ENCODE measurements at places on chromosomes 5 and 9. TPM values are rescaled to one million over a fixed set of nuclear protein-coding genes. Genes with fewer than 3 reads are reported as not detected.
A peak's percentile ranks its signal among the peaks of the same experiment; 100 is the strongest.

The STK32A gene
- not detected for total RNA-seq

GRCh38 chr9:20351715-20352114, 270.6 kb downstream of the MLLT3 start:
- H3K4me3 ChIP-seq, result no peak overlapping the region
- H3K27me3 ChIP-seq, result no peaks in the 10 kb centered on the region
- H3K27ac ChIP-seq, result no peak overlapping the region
- no peaks in the 10 kb centered on the region for H3K4me1 ChIP-seq
- no peak for DNase-seq
- H3K36me3 ChIP-seq, result peaks cover 2% of the 10 kb centered on the region

The EQTN gene
- not detected for total RNA-seq

DNA sequence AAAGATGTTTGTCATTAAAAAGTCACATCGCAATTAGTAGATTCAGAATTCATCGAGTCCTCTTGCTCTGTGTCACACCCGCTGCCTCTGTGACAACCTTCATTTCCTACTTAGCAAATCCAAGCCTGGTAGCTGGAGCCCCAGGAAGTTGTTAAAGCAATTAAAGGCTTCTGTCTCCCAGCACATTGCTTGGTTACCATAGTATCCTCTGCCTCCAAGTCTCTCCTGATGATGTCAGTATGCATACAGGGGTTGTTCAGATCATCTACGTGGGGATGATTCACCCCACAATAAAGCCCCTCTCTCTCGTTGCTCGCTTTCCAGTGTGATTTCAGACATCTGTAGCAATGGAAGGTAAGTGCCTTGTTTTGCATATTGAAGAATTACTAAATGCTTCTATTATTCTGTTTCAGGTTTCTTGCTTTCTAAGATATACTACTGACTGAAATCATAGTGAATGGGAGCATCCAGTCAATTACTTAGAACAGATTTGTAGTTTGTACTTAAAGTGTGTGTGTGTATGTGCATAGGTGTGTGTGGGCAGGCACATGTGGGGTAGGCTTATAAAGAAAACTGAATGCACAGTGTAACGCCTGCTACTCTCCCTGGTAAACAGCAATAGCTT, 52.9 kb downstream of the PAM start:
- no peaks in the 10 kb centered on the region for H3K36me3 ChIP-seq
- H3K27me3 ChIP-seq, result no peaks in the 10 kb centered on the region
- H3K27ac ChIP-seq, result peak overlapping the region; percentile 8
- peaks cover 21% of the 10 kb centered on the region for H3K4me1 ChIP-seq
- no peak overlapping the region for H3K4me3 ChIP-seq
- DNase-seq, result no peak

DNA sequence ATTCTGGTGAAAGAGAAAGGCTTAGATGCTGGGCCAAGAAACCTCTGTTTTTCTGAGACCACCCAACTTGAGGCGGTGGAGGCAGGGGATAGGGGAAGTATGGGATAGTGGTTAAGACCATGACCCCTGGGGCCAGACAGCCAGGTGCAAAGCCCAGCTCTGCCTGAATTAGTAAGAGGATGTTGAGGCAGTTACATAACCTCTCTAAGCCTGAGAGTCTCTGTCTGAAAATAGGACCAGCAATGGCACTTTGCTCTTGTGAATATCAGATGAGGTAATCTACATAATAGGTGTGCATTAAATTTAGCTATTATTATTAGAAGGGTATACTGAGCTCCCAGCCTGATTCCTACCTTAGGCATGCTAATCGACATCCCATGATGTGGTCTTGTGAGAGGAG, 68.2 kb downstream of the DOCK2 start:
- no peak overlapping the region for H3K4me3 ChIP-seq
- no peaks in the 10 kb centered on the region for H3K27me3 ChIP-seq
- peak overlapping the region; percentile 62 for H3K27ac ChIP-seq
- no peak for DNase-seq

The SPATA31A3 gene
- total RNA-seq, result not detected

GRCh38 chr9:121779381-121780117, 128.1 kb downstream of the DAB2IP start:
- peaks cover 39% of the 10 kb centered on the region for H3K27me3 ChIP-seq
- no peak overlapping the region for H3K27ac ChIP-seq
- no peak overlapping the region for H3K4me3 ChIP-seq
- DNase-seq, result no peak
- H3K36me3 ChIP-seq, result no peaks in the 10 kb centered on the region

GRCh38 chr9:135848341-135849047, 58.9 kb downstream of the CAMSAP1 start:
- H3K27ac ChIP-seq, result no peak overlapping the region
- H3K27me3 ChIP-seq, result no peaks in the 10 kb centered on the region
- H3K4me3 ChIP-seq, result no peak overlapping the region
- no peak for DNase-seq
- peaks cover 7% of the 10 kb centered on the region for H3K4me1 ChIP-seq
- H3K36me3 ChIP-seq, result peaks cover 4% of the 10 kb centered on the region

- no peak overlapping the region for H3K4me3 ChIP-seq
- H3K27me3 ChIP-seq, result peaks cover 25% of the 10 kb centered on the region
- H3K27ac ChIP-seq, result no peak overlapping the region
- no peaks in the 10 kb centered on the region for H3K4me1 ChIP-seq
These were observed 469.9 kb downstream of the ARHGEF28 start for GRCh38 chr5:74095871-74096270.

The SUSD3 gene
- 47.2 TPM for total RNA-seq

The FOXD1 gene
- total RNA-seq, result not detected

GRCh38 chr5:7546555-7546954, 150.6 kb downstream of the ADCY2 start:
- H3K4me1 ChIP-seq, result no peaks in the 10 kb centered on the region
- DNase-seq, result no peak
- H3K27ac ChIP-seq, result no peak overlapping the region
- no peaks in the 10 kb centered on the region for H3K36me3 ChIP-seq
- H3K27me3 ChIP-seq, result no peaks in the 10 kb centered on the region

- no peaks in the 10 kb centered on the region for H3K27me3 ChIP-seq
- no peak overlapping the region for H3K4me3 ChIP-seq
- DNase-seq, result no peak
These were observed 92.1 kb downstream of the PDZD2 start for GRCh38 chr5:31731016-31731415.

DNA sequence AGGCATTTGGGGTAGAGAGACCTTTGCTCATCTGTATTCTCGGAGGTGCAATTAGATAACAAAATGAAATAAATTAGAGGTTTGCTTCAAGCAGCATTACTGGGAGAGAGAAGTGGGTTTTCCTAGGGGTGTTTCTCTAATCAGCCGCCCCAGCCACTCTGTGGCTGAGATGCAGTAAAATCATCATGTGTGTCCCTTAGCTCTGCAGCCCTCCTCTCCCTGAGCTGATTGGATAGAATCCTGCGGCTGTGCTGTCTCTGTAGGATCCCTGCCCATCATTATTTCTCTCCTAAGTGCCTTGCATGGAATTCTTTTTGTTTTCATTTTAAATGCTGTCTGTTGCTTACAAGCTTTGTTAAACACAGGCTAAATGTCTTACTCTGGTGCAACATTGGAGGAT, 171.4 kb downstream of the SH3GL2 start:
- no peaks in the 10 kb centered on the region for H3K27me3 ChIP-seq
- H3K4me1 ChIP-seq, result no peaks in the 10 kb centered on the region
- H3K4me3 ChIP-seq, result no peak overlapping the region
- no peak overlapping the region for H3K27ac ChIP-seq

DNA sequence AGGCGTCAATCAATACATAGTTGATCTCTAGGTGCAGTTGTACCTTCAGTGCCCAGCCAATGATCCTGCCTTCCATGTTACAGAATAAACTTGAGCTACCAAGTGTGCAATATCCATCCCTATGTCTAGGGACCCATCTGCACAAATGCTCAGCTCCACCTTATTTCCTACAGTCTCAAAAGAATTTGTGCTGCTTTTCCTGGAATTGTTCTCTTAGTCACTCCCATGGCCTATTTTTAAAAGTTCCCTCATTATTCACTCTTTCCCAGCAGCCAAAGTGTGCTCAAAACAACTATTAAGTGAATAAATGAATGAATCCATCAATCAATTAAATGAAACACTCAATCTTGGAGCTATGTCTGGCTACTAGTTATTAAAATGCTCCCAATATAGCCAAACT, 14.7 kb downstream of the LIX1 start:
- H3K27ac ChIP-seq, result no peak overlapping the region
- H3K27me3 ChIP-seq, result peaks cover 9% of the 10 kb centered on the region
- H3K36me3 ChIP-seq, result peaks cover 8% of the 10 kb centered on the region
- no peak overlapping the region for H3K4me3 ChIP-seq
- H3K4me1 ChIP-seq, result no peaks in the 10 kb centered on the region

DNA sequence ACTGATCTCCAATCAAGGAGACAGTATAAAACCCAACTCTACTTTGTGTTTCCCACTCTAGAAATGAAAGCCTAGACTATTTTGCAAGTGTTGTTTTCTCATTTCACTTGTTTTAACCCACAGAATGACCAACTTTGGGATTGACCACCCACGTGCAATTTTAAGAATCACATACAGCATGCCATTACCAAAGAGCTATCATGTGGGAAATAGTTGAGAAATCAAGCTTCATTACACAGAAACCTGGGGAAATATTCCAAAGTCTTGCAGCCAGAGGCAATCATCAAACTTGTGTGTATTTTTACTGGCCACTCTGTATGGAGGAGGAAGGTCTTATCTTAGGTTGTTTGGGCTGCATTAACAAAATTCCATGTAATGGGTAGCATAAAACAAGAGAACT, 451.4 kb upstream of the DAB2 start:
- H3K4me1 ChIP-seq, result no peaks in the 10 kb centered on the region
- DNase-seq, result no peak
- H3K4me3 ChIP-seq, result no peak overlapping the region
- H3K36me3 ChIP-seq, result no peaks in the 10 kb centered on the region

- no peak for DNase-seq
- H3K27me3 ChIP-seq, result peaks cover 26% of the 10 kb centered on the region
- no peak overlapping the region for H3K4me3 ChIP-seq
- no peak overlapping the region for H3K27ac ChIP-seq
These were observed 270.4 kb downstream of the EFNA5 start for GRCh38 chr5:107400328-107400727.

GRCh38 chr5:77683171-77683732, 44.7 kb upstream of the OTP start:
- no peaks in the 10 kb centered on the region for H3K4me1 ChIP-seq
- no peak overlapping the region for H3K4me3 ChIP-seq
- no peaks in the 10 kb centered on the region for H3K36me3 ChIP-seq
- H3K27ac ChIP-seq, result no peak overlapping the region
- no peaks in the 10 kb centered on the region for H3K27me3 ChIP-seq
- DNase-seq, result no peak

DNA sequence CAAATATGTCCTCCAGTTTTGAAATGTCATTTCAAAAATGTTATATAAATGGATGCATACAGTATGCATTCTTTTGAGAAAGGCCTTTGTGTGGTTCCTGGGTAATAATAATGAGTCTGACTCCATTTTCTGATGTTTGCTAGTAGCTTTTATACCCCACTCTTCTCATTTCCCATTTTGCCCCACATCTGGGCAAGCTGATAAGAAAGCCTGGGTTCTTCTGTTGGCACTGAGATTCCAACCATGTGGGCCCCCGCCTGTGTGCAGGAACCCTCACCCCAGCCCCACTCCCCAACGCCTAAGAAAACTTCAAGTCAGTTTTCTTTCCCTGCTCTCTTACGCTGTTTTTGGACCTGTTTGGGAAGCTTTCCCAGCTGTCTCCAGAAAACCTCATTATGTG, 89.4 kb downstream of the SNX18 start:
- no peak overlapping the region for H3K4me3 ChIP-seq
- peaks cover 8% of the 10 kb centered on the region for H3K27me3 ChIP-seq
- no peak overlapping the region for H3K27ac ChIP-seq
- no peak for DNase-seq
- peaks cover 17% of the 10 kb centered on the region for H3K4me1 ChIP-seq

The ADGRV1 gene
- total RNA-seq, result 0.52 TPM
